NCI-H526 (cell line): ENCODE measurements at places on chromosomes 13 and 19.

- DNase-seq: peak; percentile 65
Observed at GRCh38 chr19:21482863-21483276, 22.5 kb upstream of the ZNF429 start.

DNA sequence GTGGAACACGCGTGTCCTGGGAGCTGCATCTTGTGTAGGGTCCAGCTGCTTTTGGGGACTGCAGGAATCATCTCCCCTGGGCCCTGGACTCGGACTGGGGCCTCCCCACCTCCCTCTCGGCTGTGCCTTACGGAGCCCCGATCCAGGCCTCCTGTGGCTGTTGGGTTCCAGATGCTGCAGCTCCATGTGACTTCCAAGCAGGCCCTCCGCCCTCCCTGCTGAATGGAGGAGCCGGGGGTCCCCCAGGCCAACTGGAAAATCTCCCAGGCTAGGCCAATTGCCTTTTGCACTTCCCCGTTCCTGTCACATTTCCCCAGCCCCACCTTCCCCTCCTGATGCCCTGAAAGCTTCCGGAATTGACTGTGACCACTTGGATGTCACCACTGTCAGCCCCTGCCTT is 6.2 kb upstream of the PGLS start:
- DNase-seq: no peak

DNA sequence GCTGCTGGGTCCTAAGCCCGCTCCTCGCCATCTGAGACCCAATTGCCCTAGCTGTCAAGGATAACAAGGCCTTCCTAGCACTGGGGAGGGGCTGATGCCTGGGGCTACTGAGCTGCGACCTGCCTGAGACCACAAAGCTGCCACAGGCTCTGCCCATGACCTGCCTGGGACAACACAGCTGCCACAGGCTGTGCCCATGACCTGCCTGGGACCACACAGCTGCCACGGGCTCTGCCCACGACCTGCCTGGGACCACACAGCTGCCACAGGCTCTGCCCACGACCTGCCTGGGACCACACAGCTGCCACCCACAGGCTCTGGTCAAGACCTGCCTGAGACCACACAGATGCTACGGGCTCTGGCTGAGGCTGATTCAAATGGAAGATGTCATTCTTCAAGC is 54.8 kb downstream of the EPS15L1 start:
- DNase-seq: no peak

DNA sequence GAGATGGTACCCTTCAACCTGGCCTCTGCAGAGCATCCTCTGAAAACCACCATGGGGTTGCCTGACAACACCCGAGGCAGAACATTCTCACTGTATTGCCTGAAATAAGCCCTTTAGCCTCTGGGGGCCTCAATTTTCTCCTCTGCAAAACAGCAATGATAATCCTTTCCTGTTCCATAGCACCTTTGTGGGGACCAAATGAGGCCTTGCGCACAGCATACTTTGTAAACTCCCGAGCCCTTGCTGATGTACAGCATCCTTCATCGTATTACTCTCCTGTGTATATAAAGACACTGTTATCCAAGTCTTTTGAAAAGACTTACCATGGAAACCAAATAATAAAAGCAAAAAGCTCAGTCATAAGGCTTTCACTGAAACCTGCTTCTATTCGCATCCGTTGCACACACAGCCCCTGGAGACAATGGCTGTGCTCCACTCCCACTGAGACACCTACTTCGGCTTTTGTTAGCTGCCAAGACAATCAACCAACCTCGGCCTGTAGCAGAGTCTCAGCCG is 276.0 kb downstream of the FOXO1 start:
- no peak for DNase-seq

GRCh38 chr13:26220575-26220974 is 1.5 kb downstream of the RNF6 start:
- no peak for DNase-seq

- DNase-seq: no peak
Observed at GRCh38 chr13:47158593-47158992, 261.7 kb upstream of the HTR2A start.

DNA sequence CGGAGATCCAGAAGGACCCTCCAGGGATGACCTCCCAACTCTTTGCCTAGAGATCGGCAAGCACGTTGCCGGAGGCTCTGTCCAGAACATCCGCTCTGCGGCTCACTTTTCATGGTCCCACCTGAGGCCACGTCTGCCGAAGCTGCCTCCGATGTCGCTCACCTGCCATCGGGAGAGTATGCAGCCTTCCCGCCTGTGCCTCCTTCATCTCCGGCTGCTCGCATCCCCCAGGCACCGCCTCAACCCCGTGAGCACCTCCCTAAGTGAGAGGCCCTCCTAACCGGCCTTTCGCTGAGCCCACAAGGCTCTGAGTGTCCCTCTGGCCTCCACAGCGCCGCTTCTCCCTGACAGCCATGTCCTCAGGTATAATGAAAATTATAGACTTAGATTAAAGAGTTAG is 275.1 kb downstream of the EFNB2 start:
- DNase-seq: no peak

GRCh38 chr13:41312176-41312500 is 1.1 kb downstream of the NAA16 start:
- peak; percentile 74 for DNase-seq

GRCh38 chr13:76991432-76991795 is 467 bp upstream of the CLN5 start:
- no peak for DNase-seq

DNA sequence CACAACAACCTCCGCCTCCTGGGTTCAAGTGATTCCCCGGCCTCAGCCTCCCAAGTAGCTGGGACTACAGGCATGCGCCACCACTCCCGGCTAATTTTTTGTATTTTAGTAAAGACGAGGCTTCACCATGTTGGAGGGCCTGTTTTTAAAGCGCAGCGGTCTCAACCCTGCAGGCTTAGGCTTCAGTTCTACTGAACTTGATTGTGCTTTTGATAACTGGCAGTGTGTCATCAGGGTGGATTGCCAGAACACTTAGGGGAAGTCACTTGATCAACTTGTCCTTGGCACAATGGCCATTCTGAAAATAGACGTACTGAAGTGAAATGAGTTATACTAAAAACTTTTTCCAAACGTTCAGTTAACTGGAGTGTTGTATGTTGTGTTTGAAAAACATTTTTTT is 472.2 kb downstream of the KLF5 start:
- DNase-seq: no peak

DNA sequence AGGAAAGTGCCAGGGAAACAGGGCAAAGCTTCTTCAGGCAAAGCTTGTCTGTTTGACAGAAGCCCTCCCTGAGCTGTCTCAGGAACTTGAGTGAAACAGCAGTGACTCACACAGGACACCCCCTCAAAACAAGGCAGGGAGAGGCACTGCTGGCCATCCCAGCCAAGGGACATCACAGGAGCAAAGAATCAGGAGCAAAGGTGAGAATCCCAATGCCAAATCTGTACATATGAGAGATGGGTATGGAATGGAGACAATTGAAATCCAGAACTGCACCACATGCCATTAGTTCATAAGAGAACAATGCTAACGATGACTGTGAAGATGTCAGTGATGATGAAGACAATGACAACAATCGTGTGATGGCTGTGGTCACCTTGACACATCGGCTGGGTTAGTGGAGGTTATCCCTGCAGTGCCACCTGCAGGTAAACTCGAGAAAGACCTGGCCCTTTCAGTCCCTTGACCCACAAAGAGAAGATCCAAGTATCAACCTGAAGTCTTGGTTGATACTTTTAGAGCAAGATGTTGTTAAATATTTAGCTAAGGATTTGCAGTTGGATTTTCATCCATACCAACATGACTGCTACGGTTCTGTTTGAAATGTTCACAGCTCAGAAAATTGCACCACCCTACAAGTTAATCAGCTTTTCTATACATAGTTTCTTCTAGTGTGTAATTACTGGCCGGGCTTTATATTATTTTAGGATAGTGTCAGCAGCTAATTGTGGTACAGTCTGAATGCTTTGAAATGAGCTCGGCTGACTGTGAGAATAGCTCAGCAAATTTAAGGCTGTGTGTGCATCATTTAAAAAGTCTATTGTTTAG is 42.0 kb upstream of the IPO5 start:
- peak; percentile 79 for DNase-seq

GRCh38 chr13:112894423-112894672 is 74.7 kb upstream of the MCF2L start:
- DNase-seq: no peak

DNA sequence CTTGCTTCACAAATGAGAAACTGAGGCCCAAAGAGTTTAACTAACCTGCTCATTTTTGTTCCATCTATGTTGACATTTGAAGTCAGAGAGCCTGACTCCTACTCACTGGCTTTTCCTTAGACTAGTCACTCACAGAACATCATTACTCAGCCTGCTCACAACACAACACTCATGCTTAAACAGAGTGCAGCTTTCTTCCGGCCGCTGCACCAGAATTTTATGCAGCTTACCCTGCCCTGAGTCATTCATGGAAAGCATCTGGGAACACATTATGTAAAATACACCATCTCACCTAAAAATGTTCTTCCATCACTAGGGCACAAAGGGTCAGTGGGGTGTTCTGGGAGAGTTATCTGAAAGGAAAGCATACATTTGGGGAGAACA is 303.4 kb downstream of the SPRY2 start:
- no peak for DNase-seq

- DNase-seq: no peak
Observed at GRCh38 chr13:69980799-69981198, 126.8 kb upstream of the ATXN8OS start.

DNA sequence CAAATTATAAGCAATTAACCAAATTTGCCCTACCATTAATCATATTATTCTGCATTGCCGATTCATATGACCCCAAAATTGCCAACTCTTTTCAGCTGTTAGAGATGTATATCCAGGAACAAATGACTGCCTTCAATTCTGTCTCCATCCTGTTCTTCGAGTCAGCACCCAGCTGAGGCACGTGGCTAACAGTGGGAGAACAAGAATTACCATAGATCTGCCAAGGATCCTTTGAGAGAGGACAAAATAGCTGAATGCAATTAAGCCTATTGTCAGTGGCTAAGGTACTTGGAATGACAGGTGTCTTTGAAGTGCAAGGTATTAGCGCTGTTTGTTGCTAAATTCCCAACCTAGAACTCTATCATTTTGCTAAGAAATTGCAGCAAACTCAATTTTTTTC is 426.1 kb downstream of the TSHZ3 start:
- no peak for DNase-seq

DNA sequence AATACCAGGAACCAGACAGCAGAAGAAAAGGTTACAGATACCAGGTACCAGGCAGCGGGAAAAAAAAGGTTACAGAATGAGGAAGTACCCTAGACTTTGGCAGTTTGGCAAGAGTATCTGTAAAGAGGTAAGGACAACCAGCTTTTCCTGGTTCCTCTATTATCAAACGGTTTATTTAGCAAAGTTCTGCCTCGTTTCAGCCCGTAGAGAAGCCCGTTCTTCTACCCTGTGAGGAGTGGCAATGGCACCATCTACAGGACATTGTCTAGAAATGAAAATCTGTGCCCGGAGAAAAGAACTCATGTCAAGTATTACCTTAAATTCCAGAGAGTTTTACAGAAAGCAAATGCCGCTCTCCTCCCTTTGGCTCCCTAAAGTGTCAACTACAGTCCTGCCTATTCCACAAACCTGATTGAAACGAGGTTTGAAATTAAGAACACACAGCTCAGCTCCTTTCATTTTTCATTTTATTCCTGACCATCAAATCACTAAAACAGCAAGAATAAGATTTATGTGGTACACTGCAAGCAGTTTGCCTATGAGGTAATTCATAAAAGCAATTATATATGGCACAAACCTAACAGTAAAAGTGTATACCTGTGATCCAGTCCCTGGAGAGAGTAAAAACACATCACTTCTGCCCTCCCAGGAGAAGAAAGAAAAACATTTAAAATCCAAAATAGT is 226.3 kb downstream of the SLC7A1 start:
- peak; percentile 83 for DNase-seq

- no peak for DNase-seq
Observed at GRCh38 chr19:48895226-48895625, 3.3 kb downstream of the TULP2 start.

- no peak for DNase-seq
Observed at GRCh38 chr13:74191410-74191809, 57.2 kb upstream of the KLF12 start.

DNA sequence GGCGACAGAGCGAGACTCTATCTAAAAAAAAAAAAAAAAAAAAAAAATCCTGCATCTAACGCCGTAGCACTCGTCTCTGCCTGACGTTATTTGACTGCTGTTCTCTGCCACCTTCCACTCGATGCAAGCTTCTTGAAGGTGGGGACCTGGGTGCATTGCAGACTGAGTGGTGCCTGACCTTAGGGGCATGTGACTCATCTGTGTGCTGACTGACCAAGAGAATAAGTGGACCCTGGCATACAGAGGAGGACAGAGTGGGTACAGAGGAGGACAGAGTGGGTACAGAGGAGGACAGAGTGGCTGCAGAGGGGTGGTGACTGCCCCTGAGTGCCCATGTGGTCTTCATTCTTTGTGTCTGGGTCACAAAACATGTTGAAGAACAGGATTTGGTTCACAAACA is 7.6 kb downstream of the WTIP start:
- no peak for DNase-seq

- DNase-seq: no peak
Observed at GRCh38 chr19:14433554-14434501, 722 bp downstream of the PKN1 start.

- DNase-seq: no peak
Observed at GRCh38 chr13:39840201-39840600, 184.7 kb downstream of the COG6 start.

DNA sequence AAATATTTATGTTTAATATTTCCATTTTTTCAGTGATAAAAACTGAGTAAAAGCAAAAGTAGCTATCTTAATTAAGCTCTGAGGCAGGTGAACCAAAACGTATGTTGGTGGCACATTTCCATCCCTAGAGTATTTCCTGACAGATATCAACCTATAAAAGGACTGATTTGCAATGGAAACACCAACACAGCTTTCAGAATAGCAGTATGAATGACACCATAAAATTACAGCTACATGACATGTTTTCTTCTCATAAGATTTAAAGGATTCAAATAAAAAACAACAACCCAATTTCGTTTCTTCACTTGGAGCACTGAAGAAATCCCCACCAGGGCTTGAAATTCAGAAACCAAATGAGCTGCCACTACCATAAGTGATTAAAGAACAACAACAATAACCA is 194.4 kb downstream of the RFC3 start:
- DNase-seq: no peak

- no peak for DNase-seq
Observed at GRCh38 chr19:1418496-1418775, 11.1 kb downstream of the DAZAP1 start.

DNA sequence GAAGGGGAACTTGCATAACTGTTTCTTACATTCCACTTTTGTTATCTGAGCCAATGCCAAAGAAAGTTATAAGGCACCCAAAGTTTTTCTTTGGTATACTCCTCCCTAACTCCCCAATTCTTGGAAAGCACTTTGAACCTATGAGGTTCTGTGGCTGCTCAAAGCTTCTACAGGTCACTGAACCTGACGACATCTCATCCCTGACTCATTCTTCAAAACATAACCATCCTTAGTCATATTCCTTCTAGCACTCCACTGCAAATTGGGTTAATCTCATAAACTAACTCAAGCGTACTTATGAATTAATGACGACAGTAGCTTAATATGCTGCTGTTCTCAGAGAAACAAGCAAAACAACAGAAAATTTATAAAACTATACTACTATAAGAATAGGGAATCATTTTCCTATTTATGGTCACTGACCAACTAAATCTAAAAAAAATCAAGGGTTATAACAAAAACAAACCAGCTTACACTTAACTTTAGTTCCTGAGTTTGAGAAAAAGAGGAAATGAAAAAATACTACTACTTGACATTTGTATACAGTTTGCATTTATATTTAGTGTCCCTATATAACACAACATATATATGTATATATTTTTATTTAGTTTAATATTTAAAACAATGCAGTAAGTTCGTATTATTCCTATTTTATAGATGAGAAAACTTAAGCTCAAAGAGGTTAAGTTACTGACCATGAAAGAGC is 69.1 kb downstream of the CAB39L start:
- DNase-seq: no peak
